Effector memory CD8-positive, alpha-beta T cell (primary cell): ENCODE measurements at places on chromosomes 6 and 20.

- no peak overlapping the region for H3K4me3 ChIP-seq
- no peak overlapping the region for H3K27ac ChIP-seq
- H3K36me3 ChIP-seq, result no peaks in the 10 kb centered on the region
- no peak for DNase-seq
Measured at GRCh38 chr6:1296542-1296941, 15.4 kb upstream of the FOXQ1 start.

GRCh38 chr6:159308198-159308597 is 139.0 kb downstream of the FNDC1 start:
- H3K36me3 ChIP-seq, result peaks cover 2% of the 10 kb centered on the region
- no peak overlapping the region for H3K27ac ChIP-seq
- peaks cover 3% of the 10 kb centered on the region for H3K4me1 ChIP-seq
- peaks cover 26% of the 10 kb centered on the region for H3K27me3 ChIP-seq
- no peak overlapping the region for H3K4me3 ChIP-seq

GRCh38 chr6:46894433-46894832 is 27.3 kb downstream of the ADGRF5 start:
- H3K4me3 ChIP-seq, result no peak overlapping the region
- H3K27ac ChIP-seq, result no peak overlapping the region
- peaks cover 10% of the 10 kb centered on the region for H3K27me3 ChIP-seq
- no peak for DNase-seq
- H3K4me1 ChIP-seq, result no peaks in the 10 kb centered on the region

GRCh38 chr20:33093582-33093981 is 14.1 kb downstream of the BPIFB4 start:
- no peaks in the 10 kb centered on the region for H3K4me1 ChIP-seq
- no peaks in the 10 kb centered on the region for H3K36me3 ChIP-seq
- no peak for DNase-seq
- H3K27ac ChIP-seq, result no peak overlapping the region

GRCh38 chr6:84853901-84854300 is 89.5 kb upstream of the TBX18 start:
- H3K4me1 ChIP-seq, result no peaks in the 10 kb centered on the region
- no peak overlapping the region for H3K27ac ChIP-seq
- no peaks in the 10 kb centered on the region for H3K27me3 ChIP-seq
- no peaks in the 10 kb centered on the region for H3K36me3 ChIP-seq
- no peak for DNase-seq

DNA sequence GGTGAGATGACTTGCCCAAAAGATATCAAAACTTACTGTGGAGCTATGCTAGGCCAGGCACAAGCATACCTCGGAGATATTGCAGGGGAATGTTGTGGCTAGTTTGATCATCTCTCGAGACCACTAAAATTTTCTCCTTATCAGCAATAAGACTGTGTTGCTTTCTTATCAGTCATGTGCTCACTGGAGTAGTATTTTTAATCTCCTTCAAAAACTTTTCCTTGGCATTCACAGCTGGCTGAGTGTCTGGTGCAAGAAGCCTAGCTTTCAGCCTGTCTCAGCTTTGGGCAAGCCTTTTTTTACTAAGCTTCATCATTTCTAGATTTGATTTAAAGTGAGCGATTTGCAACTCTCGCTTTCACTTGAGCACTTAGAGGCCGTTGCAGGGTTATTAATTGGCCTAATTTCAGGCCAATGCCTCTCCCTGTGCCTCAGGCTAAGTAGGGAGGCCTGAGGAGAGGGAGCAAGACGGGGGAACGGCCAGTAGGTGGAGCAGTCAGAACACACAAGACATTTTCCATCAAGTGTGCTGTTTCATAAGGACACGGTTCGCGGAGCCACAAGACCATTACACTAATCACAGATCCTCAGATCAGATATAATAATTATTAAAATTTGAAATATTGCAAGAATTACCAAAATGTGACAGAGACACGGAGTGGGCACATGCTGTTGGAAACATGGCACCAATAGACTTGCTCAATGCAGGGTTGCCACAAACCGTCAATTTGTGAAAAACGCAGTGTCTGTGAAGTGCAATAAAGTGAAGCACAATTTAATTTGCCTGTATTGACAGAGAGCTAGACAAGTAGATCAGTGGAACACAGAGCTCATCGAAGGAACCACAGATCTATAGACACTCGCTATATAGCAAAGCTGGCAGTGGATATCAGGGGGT is 106.8 kb upstream of the SIRPG start:
- H3K27ac ChIP-seq, result no peak overlapping the region
- peak; percentile 17 for DNase-seq
- no peak overlapping the region for H3K4me3 ChIP-seq
- H3K36me3 ChIP-seq, result no peaks in the 10 kb centered on the region
- H3K27me3 ChIP-seq, result peaks cover 27% of the 10 kb centered on the region

DNA sequence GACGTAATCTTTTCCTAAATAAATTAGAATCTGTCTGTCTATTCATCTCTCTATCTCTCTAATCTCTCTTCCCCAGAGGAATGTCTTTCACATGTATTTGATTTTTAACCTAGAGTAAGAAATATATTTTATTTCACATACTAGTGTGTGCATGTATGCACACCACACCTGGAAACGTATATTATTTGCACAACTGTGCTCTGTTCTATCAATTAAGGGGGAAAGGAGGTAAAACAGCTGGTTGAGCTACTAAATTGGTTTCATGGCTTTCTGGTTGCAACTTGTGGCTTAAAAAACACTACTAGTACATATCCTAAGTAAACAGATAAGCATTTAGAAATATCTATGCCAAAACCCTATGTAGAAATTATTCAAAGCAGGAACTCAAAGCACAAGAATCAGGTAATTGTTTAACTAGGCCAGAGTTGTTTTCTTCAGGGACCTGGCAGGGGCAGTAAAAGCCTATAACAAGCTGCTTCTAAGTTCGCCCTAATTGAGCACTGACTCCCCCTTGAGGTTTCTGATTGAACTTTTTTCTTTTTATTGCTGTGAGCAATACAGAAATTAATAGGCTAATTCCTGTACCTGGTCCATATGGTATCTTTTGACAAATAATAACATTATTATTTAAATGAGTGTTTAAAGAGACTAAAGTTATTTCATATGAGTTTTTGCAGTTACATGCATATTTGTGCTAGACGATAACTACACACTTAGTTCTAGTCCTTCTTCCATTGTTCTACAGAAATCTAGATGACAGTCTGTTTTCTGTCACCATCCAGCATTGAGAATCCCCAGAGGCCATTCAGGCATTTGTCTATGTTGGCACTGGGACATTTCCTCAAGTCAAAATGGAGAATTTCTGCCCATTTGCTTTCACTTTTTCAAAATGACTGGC is 88.6 kb downstream of the MCHR2 start:
- no peak for DNase-seq
- no peaks in the 10 kb centered on the region for H3K4me1 ChIP-seq
- no peaks in the 10 kb centered on the region for H3K36me3 ChIP-seq
- peaks cover 40% of the 10 kb centered on the region for H3K27me3 ChIP-seq

- no peak overlapping the region for H3K4me3 ChIP-seq
- no peaks in the 10 kb centered on the region for H3K27me3 ChIP-seq
- no peaks in the 10 kb centered on the region for H3K36me3 ChIP-seq
- H3K4me1 ChIP-seq, result peaks cover 8% of the 10 kb centered on the region
- no peak for DNase-seq
Measured at GRCh38 chr6:134035823-134036296, 16.6 kb downstream of the SLC2A12 start.

DNA sequence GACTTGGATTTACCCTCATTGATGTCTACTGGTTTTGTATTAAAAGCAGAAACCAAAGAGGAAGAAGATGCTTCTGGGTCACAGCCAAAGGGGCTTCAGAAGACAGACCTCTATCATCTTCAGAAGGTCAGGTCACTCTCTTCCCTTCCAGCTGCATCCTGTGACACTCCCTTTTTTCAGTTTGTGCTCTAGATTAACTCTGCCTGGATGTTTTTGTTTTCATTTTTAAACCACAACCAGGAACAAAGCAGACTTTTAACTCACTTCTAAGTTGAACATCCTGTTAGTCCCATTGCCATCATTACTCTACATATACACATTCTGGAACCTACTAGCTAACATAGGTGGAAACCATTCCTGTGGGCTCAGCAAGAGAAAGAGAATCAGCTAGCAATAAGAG is 45.2 kb downstream of the AKIRIN2 start:
- H3K27me3 ChIP-seq, result no peaks in the 10 kb centered on the region
- no peak overlapping the region for H3K4me3 ChIP-seq
- peak overlapping the region; percentile 20 for H3K27ac ChIP-seq
- peaks cover 17% of the 10 kb centered on the region for H3K36me3 ChIP-seq
- no peak for DNase-seq

DNA sequence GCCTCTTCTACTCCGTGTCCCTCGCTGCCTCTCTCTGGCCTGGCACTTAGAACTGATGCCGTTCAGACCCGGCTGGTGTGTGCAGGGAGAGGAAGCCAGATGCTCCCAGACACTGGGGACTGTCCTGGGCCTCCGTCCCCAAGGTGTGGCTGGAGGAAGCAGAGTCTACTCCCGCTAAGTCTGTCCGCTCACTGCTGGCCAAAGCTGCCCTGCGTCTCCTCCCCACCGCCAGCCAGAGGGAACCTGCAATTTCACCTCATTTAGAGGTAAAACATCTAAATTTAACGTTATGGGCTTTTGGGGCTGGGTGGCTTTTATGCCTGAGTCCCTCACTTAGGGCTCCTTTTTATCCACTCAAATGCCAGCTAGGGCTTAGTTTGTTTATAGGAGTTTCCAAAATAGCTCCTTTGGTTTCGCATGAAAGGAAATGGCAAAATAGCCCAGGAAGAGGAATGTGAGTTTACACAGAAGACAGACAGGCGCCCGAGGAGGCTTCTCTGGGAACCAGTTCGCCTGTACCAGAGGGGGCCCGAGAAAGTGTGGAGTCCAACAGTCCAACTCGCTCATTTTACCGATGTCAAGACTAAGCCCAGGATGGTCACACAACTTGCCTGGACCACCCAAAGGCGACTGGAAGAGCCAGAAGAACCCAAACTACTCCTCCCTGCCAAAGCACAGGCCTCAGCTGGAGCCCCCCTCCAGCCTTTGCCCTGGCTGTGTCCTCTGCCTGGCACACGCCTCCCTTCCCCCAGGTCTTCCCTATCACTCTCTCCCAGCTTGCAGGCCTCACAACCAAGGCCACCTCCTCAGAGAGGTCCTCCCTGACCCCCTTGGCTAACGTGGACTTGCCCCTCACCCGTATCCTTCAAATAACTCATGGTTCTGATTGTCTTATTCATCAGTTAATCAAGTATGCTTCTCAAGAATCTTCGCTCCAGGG is 54.5 kb downstream of the RIPOR3 start:
- DNase-seq, result no peak
- H3K4me3 ChIP-seq, result no peak overlapping the region
- peaks cover 3% of the 10 kb centered on the region for H3K4me1 ChIP-seq
- peak overlapping the region; percentile 3 for H3K27ac ChIP-seq

DNA sequence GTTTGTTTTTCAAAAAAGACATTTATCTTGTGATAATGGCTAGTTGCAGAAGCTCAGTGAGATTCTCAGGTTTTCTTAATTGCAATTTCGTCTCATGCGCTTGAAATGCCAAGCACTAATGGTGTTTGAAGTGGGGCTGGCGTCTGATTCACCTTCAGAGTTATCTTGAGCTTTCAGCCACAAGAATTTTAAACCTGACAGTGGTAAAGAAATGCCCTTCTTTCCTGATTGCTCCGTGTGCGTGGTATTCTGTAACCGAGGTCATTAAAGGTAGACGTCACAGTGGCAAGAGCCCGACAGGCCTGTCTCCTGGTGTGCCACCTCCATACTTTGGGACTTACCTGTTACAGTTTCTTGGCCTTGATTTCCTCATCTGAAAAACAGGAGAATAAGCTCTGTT is 126.5 kb upstream of the QKI start:
- H3K36me3 ChIP-seq, result no peaks in the 10 kb centered on the region
- H3K4me3 ChIP-seq, result no peak overlapping the region
- H3K4me1 ChIP-seq, result no peaks in the 10 kb centered on the region
- no peak for DNase-seq
- no peak overlapping the region for H3K27ac ChIP-seq
- peaks cover 26% of the 10 kb centered on the region for H3K27me3 ChIP-seq

DNA sequence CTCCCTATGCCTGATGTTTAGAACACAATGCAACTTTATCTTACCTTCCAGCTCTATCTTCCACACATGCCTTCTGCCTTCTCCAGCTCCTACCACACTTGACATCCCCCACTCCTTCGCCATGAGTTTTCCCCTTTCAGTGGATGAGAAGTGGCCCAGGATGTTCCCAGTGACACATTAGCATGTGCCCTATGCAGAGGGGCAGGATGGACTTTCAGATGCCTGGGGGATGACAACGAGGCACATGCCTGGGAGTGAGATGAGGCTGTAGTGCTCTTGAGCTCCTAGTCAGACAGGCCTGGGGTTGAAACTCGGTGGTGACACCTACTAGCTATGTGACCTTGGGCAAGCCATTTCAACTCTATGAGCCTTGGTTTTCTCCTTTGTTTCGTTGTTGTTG is 20.1 kb upstream of the SLC32A1 start:
- no peak overlapping the region for H3K4me3 ChIP-seq
- H3K4me1 ChIP-seq, result no peaks in the 10 kb centered on the region
- H3K36me3 ChIP-seq, result no peaks in the 10 kb centered on the region
- H3K27ac ChIP-seq, result no peak overlapping the region
- H3K27me3 ChIP-seq, result peaks cover 45% of the 10 kb centered on the region

GRCh38 chr6:167238146-167238693 is 52.9 kb upstream of the UNC93A start:
- no peak for DNase-seq
- H3K27me3 ChIP-seq, result peaks cover 28% of the 10 kb centered on the region
- no peak overlapping the region for H3K4me3 ChIP-seq
- no peaks in the 10 kb centered on the region for H3K4me1 ChIP-seq

- H3K36me3 ChIP-seq, result no peaks in the 10 kb centered on the region
- no peak for DNase-seq
- no peak overlapping the region for H3K4me3 ChIP-seq
Measured at GRCh38 chr6:34138914-34139510, 6.9 kb downstream of the GRM4 start.

DNA sequence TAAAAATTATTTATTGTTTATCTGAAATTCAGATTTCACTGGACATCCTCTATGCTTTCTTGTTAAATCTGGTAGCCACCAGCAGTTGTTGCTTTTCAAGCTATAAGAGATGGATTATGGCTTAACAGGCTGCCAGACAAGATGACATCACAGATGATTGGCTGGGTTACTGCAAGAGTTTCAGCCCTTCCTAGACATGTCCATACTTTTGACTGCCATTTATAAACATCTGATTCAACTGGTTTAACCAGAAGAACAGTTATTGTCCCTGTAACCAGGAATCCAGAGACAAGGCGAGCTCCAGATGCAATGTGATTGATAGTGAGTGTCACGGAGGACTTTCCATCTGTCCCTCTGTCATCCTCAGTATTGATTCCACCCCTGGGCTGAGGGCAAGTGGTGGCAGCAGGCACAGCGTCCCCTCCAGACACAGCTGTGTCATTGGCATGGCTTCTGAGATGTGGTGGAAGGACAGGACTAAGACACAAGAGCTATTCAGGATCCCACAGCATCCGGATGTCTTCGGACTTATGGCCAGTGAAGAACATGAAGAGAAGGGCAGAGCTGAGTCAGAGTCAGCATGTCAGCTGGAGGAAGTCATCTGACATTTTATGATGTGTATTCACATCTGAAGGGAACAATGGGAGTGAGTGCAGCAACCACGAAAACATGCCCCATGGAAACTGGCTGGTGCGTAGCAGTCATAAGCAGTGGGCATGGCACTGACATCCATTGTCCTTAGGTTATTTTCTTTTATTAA is 284.5 kb upstream of the CDYL start:
- no peak overlapping the region for H3K27ac ChIP-seq
- H3K36me3 ChIP-seq, result no peaks in the 10 kb centered on the region
- H3K4me3 ChIP-seq, result no peak overlapping the region
- H3K27me3 ChIP-seq, result peaks cover 11% of the 10 kb centered on the region
- DNase-seq, result no peak

GRCh38 chr6:121652726-121653623 is 217.5 kb downstream of the GJA1 start:
- H3K27me3 ChIP-seq, result no peaks in the 10 kb centered on the region
- no peaks in the 10 kb centered on the region for H3K36me3 ChIP-seq
- H3K4me3 ChIP-seq, result no peak overlapping the region
- H3K4me1 ChIP-seq, result no peaks in the 10 kb centered on the region
- no peak overlapping the region for H3K27ac ChIP-seq
